Fibroblast of skin of back (primary cell): ENCODE measurements at places on chromosomes 5 and 9.

- DNase-seq = no peak
Observed at GRCh38 chr9:97556721-97557605, 55.5 kb downstream of the TMOD1 start.

DNA sequence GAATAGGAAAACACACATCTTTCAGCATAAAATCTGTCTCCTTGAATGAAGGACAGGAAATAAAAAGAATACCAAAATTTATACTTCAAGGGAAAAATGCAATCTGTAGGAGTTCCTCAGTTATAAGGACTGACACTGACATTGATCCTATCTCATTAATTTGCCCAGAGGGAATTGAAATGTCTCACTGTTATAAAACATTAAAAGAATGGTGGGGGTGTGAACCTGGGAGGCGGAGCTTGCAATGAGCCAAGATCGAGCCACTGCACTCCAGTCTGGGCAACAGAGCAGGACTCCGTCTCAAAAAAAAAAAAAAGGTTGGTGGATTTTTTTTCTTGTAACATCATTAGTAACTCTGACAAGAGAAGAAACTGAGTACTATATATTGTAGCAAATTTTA, 60.8 kb downstream of the TTLL11 start:
- no peak for DNase-seq

DNA sequence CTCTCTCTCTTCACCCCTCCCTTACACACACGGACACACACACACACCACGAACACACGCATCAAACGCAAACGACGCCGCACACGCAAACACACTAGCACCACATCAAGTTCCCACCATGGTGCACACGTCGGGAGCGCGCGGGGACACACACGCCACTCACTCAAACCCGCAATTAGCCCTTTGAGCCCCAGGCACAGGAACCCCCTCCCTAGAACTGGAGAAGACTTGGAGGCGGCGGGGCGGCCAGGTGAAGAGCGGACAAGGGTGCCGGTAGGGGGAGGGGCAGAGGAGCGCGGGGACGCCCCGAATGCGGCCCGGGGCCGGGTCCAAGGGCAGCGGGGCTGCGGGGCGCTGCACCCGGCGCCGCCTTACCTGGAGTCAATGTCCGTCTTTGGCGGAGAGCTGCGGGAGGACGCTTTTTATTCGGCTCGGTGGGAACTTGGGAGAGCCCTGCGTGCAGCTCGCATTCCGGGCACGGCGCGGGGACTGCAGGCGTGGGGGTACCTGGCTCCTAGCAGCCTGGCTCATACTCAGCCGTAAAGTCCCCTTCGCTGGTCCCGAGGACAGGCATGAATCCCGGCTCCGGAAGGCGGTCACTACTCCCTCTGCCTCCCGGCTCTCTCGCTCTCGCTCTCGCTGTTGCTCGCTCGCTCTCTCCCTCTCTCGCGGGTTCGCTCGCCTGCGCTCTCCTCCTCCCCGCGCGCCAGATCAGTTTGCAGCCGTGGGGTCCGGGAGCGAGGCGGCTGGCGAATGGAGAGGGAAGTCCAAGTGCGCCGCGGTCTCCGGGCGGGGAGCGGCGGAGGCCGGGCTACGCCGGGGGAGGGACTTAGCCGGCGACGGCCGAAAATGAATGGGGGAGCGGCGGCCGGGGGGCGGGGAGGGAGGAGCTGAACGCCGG, at the start of gene BRINP1:
TSS of gene BRINP1 (minus strand) at position 755 of the 901 bp plus-strand sequence. CDS start 56,080 bp downstream, outside the sequence.
- peak; percentile 41 for DNase-seq

DNA sequence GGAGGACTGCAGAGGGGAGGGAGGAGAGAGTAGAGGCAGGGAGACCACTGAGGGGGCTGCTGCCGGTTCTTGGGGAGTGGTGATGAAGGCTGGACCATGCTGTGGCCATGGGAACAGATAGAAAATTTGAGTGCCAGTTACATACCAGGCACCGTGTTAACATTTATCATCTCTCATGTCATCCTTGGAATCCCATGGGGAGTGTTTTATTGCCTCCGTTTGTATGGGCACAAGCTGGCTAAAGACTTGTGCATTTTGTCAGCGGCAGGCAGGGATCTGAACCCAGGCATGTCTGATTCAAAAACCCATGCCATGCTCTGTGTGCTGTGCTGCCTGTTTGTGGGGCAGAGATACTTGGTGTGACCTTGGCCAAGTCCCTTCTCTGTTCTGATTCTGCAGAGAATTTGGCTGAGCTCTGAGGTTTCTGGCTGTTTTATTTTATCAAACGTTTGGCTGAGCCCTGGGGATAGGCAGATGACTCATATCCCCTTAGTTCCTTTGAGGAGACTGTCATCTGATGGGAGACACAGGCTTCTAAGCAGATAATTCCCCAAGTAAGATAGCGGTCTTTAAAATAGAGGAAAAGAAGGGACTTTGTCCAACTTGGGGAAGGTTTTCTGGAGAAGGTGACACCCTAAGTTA, 22.2 kb downstream of the COL27A1 start:
- peak; percentile 86 for DNase-seq

DNA sequence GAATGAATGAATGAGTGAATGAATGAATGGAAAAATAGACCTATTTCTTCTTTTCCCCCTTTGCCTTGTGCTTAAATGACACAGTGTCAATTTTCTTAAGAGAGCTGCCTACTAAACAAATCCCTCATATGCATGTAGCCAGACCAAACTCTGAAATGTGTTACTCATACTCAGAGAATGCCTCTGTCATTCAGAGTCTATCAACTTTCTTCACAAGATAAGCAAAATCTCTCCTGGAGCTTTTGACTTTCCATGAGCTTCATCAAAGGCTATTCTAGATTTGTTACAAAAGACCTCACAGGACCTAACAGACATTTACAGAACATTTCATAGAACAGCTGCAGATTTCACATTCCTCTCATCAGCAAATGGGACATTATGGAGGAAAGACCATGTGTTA, 275.7 kb upstream of the MSX2 start:
- DNase-seq = peak; percentile 33

GRCh38 chr5:167998148-167998767, 293.2 kb upstream of the WWC1 start:
- DNase-seq = peak; percentile 67

- no peak for DNase-seq
Observed at GRCh38 chr9:123678038-123678877, 251.7 kb downstream of the DENND1A start.

GRCh38 chr5:62395210-62395950, 8.3 kb downstream of the DIMT1 start:
- no peak for DNase-seq

GRCh38 chr5:174409070-174409469, 315.3 kb upstream of the MSX2 start:
- DNase-seq = no peak

DNA sequence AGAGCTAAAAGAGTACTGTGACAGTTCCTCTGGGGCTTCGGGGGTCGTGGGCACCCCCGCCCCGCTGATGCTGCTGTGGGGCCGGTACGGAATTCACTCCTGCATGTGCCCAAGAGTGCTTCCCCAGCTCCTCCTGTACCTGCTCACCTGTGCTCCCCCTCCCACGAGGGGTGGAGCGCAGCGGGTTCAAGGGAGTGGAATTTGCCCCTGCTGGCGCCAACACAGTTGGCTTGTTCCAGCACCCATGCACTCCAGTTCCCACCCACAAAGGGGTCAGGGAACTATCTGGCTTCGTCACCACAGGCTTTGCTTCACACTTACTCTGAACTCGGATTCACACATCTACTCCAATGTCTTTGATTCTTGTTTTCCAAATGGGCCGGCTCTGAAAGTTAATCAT, 1086.9 kb upstream of the CDH6 start:
- DNase-seq = no peak

DNA sequence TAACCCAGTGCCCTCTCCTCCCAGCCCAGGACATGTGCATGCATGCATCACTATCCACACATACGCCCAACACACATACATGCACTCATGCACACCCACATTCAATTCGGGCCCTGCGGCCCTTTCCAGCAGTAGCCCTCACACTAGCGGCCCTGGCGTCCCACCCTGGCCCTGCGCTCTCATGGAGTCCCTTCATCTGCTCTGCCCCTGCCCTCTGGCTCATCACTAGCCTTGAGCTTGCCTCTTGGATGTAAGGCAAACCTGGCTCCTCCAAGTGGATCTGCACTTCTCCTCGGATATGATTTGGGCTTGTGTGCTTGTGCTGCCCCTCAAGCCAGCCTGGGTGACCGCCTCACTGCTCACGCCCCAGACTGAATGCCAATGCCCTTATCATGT, 147.2 kb downstream of the SEC61B start:
- DNase-seq = no peak

GRCh38 chr9:72809586-72809985, 143.3 kb downstream of the ALDH1A1 start:
- no peak for DNase-seq

GRCh38 chr5:63613442-63613841, 348.8 kb downstream of the HTR1A start:
- no peak for DNase-seq

- DNase-seq = peak; percentile 65
Observed at GRCh38 chr5:138641547-138642298, 66.5 kb upstream of the HSPA9 start.

DNA sequence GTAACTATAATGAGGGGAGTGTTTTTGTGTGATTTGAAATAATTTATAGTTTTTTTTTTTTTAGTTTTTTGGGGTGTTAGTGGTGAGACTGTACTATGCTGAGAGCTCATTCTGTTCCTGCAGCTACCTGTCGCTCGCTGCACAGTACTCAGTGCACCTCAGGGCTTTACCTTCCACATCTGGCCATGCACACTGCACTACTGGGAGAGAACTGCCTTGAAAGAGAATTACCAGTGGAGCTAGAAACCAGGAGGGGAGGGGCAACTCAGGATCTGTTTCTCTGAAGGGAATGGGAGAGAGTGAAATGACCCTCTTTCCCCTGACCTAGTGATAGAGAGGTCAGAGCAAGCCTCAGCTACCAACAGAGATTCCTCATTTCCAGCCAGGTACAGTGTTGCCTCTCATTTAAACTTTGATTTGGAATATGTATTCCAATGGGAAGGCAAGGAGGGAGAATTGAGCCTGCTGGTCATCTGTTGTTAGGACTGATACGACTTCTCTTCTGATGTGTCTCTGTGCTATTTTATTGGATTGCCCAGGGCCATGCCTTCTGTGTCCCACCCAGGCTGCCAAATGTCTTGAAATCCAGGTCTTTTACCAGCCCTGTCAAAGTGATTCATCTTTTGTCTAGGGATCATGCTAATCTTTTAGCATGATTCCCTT, 8.9 kb downstream of the ATG10 start:
- DNase-seq = no peak

DNA sequence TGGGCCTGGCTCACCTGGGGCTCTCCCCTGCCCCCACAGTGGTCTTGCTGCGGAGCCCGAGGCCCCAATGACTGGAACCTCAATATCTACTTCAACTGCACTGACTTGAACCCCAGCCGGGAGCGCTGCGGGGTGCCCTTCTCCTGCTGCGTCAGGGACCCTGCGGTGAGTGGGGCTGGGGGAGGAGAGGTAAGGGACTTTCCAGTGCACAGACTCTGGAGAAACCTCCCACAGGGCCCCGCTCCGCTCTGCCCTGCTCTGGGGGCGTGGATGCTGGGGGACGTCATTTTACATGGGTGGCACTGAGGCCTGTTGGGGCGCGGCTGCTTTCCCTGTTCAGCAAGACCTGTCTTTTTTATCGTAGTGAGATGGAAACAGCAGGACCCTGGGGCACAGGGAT, 7.6 kb downstream of the TSPAN17 start:
- DNase-seq = no peak

DNA sequence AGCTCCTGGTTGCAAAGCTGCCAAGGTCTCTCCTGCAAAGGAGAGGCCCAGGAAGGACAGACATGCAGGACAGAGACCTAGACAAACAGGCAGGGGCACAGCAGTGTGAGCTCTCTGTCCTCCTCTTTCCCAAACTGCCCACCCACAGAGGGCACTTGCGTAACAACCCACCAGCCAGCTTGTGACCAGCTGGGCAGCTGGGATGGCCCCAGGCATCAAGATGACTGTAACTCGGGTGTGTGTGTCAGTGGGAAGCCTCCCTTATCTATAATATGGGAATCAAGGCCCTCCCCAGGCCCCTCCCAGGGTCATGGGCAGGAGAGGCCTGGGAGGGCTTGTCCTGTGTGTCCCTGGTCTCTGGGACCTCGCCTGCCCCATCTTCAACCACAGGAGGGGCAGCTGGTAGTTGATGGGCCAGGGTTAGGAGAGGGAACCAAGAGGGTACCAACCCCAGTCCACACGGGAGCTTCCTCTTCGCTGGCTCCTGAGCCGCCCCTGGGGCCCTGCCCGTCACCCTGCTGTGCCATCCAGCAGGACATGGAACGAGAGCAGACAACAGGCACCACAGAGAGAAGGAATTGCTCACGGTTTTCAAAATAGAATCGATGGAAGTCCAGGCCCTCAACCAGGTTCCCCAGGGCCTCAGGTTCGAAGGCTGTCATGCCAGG, 37.9 kb downstream of the SLC6A7 start:
- DNase-seq = no peak

GRCh38 chr5:169812786-169813185, 167.5 kb downstream of the INSYN2B start:
- DNase-seq = no peak

DNA sequence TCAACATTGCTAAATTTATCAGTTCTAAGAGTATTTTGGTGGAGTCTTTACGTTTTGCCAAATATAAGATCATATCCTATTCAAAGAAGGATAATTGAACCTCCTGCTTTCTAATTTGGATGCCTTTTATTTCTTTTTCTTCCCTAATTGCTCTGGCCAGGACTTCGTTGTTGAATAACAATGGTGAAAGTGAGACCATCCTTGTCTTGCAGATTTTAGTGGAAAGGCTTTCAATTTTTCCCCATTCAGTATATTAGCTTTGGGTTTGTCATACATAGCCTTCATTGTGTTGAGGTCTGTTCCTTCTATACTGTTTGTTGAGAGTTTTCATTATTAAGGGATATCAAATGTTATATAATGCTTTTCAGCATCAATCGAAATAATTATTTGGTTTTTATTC, 1974.2 kb upstream of the ACO1 start:
- DNase-seq = no peak

GRCh38 chr9:121979736-121980135, 113.4 kb downstream of the TTLL11 start:
- DNase-seq = no peak

DNA sequence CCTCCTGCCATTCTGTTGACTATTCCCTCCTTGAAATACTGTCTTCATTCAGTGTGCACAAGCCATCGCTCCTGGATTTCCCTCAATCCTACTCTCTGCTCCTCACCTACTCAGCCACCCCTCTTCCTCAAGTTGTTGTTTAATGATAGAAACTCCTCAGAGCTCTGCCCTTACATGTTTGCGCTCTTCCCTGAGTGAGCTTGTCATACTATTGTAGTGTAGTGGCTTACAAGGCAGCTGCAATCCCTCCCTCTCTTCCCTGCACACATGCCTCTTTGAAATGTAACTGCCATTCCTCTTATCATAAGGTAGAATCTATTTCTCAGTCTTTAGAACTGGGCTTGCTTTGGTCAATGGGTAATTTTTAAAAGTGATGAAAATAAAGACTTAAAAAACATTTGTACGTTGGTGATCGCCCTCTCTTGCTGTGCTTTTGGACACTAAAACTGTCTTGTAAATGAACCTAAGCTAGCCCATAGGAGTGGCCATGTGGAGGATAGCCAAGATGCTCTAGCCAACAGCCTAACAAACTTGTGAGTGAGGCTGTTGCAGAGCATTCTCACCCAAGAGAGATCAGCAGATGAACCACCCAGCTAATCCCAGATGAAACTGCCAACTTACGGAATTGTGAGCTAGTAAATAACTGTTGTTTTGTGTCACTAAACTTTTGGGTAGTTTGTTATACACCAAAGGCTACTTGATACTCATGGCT, 18.1 kb upstream of the SMAD5 start:
- DNase-seq = no peak

GRCh38 chr5:35365758-35366157, 135.5 kb upstream of the PRLR start:
- DNase-seq = no peak

- DNase-seq = peak; percentile 90
Observed at GRCh38 chr9:22114956-22115355, 105.9 kb upstream of the CDKN2B start.
